ENCODE measurements at places on chromosomes 11 and 22.

- DNase-seq, result peak; percentile 7
Observed at GRCh38 chr11:104897891-104898684, at the start of gene CASP12. Gene CASP12 (minus strand): TSS chr11:104898460.

GRCh38 chr22:40932396-40932795 is 18.8 kb upstream of the RBX1 start:
- no peak for DNase-seq

GRCh38 chr11:4202749-4203148 is 108.2 kb downstream of the RRM1 start:
- DNase-seq, result no peak

- DNase-seq, result no peak
Observed at GRCh38 chr11:70024773-70025045, 53.4 kb upstream of the ANO1 start.

- no peak for DNase-seq
Observed at GRCh38 chr11:128189823-128190222, 397.5 kb downstream of the ETS1 start.

DNA sequence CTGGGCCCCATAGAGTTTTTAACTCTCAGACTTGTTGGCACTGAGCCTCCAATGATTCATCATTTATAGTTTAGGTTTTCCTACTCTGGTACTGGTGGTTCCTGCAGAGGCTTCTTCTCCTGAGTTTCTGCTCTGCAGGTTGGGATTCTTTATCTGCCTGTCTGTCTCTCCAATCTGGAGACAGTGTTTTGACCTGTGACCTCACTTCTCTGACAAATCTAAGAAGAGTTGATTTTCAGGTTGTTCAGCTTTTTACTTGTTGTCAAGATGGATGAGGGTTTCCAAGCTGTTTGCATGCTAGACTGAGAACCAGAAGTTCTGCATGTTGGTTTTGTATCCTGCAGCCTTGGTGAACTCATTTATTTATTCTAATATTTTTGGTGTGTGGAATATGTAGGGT is 63.9 kb downstream of the JAM3 start:
- peak; percentile 34 for DNase-seq

DNA sequence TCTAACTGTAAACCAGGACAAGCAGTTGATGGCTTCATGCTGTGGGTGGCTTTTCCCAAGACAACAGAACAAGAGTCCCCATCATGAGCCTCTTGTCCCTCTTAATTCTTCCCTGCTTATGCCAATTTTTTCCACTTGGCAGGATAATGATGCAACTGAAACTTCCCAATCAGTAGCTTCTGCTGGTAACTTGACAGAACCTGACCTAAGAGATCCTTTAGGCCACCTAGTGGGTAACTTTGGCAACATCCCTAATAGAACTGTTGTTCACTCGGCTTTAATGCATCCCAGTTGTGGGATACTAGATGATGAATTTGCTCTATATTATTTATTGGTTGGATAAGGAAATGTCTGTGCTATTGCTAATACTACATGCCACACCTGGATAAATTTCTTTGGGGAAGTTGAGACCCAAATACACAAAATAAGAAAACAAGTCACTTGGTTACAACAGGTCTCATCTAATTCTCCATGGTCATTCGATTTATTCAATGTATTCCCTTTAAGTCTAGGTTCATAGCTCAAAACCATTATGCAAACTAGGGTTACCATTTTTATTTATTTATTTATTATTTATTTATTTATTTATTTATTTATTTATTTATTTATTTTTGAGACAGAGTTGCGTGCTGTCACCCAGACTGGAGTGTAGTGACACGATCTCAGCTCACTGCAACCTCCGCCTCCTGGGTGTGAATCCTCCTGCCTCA is 41.4 kb upstream of the NFAM1 start:
- peak; percentile 73 for DNase-seq

DNA sequence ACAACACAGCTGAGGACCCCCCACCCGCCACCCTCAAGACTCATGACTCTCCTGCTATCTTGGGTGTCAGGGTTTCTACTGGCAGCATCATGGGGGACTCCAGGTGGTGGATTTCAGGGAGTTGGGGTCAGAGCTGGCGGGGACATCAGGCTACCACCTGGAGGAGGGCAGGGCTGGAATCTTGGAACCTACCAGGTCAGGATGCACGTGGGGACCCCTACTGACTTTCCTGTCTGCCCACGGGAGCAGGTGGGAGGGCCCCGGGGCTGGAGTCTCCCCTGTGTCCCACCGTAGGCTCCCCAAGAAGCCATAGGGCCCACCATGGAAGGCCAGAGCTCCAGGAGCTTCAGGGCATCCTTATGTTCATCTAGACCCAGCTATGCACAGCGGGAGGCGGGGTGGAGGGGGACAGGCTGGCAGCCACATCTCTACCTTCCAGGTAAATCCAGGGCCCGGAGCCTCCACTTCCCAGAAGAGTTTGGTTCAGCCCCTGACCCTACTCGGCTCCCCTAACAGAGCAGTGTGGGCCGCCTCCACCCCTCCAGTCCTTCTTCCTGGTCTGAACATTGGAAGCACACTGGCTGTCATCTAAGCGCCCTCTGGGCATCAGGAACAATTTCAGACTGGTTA is 10.0 kb downstream of the SLC37A2 start:
- DNase-seq, result no peak

- DNase-seq, result no peak
Observed at GRCh38 chr22:28791841-28792490, 8.4 kb downstream of the XBP1 start.

GRCh38 chr11:83033972-83034672 is 37.6 kb downstream of the RAB30 start:
- peak; percentile 92 for DNase-seq

DNA sequence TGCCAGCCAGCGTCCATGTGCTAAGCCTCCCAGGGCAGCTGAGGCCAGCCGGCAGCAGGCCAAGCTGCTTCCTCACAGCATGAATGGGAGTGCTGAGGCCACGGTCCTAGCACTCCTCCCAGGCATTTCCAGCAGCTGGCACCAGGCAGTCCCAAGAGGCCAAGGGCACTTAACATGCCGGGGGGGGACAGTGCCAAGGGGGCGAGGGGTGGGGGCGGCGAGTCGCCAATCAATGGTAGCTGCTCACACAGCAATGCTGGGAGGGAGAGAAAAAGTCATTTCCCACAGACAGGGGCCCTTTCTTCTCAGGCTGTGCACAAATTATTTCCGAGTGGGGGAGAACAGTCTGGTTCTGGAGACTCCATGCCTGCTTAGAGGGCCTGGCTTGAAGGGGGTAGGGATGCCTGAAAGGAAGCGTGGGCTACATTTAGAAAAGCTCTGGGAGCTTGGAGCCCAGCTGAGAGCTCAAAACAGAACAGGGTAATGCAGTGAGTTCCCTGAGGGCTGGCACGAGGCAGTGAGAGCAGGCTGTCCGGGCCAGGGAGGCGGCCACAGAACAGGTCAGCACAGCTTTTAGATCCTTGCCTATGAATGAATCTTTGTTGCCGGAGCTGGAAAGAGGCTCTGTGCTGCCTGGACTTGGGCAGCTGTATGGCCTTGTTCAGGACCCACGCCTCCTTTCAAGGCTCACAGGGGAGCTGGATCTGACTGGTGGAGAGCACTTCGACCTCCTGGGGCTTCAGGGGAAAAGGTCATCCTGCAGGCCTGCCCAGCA is 14.4 kb upstream of the TBC1D10A start:
- no peak for DNase-seq
